ENCODE measurements at places on chromosomes 13 and 19.

- DNase-seq: no peak
Measured at GRCh38 chr13:48230541-48230940, 2.5 kb upstream of the ITM2B start.

- DNase-seq: peak; percentile 52
Measured at GRCh38 chr13:96053003-96053703, at the start of gene UGGT2. UGGT2 (minus strand) TSS chr13:96053401; CDS start chr13:96053312, 89 bp downstream.

GRCh38 chr19:16355293-16356043, 30.8 kb downstream of the KLF2 start:
- DNase-seq: no peak

DNA sequence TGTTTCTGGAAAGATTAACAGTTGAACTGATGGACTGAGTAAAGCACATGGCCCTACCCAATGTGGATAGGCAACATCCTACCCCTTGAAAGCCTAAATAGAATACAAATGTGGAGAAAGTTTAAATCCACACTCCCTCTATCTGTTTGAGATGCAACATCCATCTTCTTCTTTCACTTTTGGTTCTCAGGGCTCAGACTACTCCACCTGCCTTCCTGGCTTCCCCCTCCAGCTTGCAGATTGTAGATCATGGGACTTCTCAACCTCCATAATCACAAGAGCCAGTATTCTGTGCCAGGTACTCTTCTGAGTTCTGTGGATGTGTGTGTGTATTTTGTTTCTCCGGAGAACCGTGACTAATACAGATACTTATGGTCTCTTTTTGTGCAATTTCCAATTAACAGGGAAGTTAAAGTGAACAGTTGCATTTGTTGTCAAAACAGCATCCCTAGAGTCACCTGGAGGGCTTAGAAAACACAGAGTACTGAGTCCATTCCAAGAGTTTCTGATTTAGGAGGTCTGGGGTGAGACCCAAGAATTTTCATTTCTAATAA, 590.3 kb upstream of the MIR17HG start:
- DNase-seq: no peak

- DNase-seq: no peak
Measured at GRCh38 chr13:44259045-44260027, 114.3 kb upstream of the SERP2 start.

- no peak for DNase-seq
Measured at GRCh38 chr19:19443283-19443682, 37.8 kb downstream of the GATAD2A start.

GRCh38 chr13:57629821-57630235, 1.7 kb upstream of the PCDH17 start:
- DNase-seq: no peak

DNA sequence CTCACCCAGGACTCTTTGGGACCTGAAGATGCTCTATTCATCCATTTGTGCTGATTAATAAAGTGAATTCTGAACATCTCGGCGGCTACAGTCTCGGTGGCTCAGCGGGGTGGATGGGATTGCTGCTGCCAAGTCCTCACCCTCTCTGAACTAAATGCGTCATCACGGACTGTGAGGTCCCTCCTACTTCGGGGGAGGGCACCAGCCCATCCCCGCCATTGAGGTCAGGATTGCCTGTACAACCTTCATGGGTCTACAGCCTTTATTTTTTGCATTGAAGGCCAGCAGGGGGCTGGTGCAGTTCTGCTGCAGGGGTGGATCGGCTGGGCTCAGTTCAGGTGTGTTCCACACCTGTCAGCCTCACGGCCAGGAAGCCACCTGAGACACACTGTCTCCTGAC, 181.8 kb downstream of the COL4A1 start:
- no peak for DNase-seq

DNA sequence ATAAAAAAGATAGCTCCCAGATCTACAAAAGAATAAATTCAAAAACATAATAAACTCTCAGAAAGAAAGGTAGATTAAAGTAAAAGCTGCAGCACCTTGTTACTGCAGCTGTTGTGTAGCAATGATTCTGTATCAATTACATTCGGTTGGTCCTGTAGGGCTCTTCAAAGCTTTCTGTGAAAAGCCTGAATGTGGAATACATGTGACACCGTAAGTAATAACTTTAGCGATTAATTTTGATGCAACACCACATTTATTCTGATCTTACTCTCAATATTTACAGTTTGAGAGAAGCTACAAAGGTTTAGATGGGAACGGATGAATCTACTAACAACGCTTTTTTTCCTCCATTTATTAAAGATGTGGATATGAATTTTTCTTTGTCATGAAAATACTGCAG, 279.2 kb downstream of the DACH1 start:
- DNase-seq: no peak

GRCh38 chr19:10662384-10663251, 8.5 kb downstream of the ILF3 start:
- DNase-seq: no peak

- no peak for DNase-seq
Measured at GRCh38 chr13:26557051-26557392, 461 bp upstream of the WASF3 start.

GRCh38 chr13:23500849-23501248, 67.3 kb upstream of the SACS start:
- DNase-seq: peak; percentile 66

DNA sequence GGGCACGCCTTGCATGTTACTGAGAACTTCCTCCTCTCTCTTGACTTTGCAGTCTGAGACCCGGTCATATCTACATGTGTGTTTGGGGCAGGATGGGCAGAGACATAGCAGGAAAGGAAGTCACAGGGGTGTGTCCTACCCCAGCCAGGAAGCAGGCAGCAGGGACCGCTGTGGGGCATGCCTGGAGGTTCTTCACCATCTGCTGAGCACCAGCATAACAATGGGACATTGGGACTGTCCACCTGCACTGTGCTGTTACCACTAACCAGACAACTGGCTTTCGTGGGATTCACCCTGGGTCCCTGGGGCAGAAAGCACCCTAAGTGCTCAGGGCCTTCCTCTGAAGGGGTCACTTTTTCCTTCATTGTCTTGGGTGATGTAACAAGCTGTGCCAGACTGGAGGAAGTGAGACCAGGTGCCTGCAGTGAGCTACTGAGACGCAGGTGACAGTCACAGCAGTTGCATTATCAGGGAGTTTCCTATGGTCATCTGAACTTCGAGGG, 2.6 kb upstream of the HAUS5 start:
- no peak for DNase-seq

- DNase-seq: no peak
Measured at GRCh38 chr13:71789693-71790329, 77.2 kb downstream of the DACH1 start.

- no peak for DNase-seq
Measured at GRCh38 chr13:29472332-29472961, 123.0 kb downstream of the SLC7A1 start.

DNA sequence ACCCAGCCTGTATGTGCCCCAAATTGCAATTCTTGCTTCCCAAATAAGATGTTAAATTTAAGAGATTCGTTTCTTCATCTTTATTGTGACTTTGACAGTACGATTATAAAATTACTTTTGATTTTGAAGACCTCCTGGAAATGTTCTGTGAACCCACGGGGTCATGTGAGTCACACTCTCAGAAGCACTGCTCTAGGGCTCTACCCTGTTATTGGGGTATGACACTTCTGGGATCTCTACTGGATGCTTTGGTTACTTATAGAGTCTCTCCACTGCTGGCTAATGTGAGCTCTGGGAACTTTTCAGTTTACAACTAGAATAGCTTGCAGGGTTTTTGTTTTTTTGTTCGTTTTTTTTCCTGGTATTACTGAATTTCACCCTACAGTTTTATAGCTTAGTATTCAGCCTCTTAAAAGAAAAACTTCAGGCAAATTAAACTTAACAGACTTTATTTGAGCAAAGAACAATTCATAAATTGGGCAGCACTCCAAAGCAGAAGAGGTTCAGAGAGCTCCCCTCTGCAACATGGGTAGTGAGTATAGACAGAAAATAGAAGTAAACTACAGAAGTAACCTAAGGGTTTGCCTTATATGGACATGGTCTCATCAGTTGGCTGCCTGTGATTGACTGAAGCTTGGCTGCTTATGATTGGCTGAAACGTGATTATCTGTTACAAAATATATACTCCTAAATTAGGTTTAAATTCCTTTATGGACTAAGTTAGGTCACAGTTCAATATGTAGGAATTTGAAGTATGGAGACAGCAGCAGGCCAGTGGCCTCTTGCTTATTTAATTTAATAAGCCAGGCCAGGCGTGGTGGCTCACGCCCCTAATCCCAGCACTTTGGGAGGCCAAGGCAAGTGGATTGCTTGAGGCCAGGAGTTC, 28.5 kb upstream of the PSPC1 start:
- DNase-seq: no peak

- no peak for DNase-seq
Measured at GRCh38 chr13:105365831-105366230, 1169.6 kb downstream of the EFNB2 start.

- no peak for DNase-seq
Measured at GRCh38 chr19:33194886-33195644, 935 bp downstream of the LRP3 start.

- DNase-seq: no peak
Measured at GRCh38 chr13:99254830-99255229, 3.3 kb downstream of the GPR18 start.

- no peak for DNase-seq
Measured at GRCh38 chr13:99281811-99282263, 23.7 kb upstream of the GPR18 start.

- no peak for DNase-seq
Measured at GRCh38 chr13:20294497-20294896, 62.4 kb upstream of the GJB6 start.

- DNase-seq: no peak
Measured at GRCh38 chr13:29676941-29677452, 81.5 kb upstream of the SLC7A1 start.

- no peak for DNase-seq
Measured at GRCh38 chr13:61463024-61463423, 47.4 kb upstream of the PCDH20 start.

DNA sequence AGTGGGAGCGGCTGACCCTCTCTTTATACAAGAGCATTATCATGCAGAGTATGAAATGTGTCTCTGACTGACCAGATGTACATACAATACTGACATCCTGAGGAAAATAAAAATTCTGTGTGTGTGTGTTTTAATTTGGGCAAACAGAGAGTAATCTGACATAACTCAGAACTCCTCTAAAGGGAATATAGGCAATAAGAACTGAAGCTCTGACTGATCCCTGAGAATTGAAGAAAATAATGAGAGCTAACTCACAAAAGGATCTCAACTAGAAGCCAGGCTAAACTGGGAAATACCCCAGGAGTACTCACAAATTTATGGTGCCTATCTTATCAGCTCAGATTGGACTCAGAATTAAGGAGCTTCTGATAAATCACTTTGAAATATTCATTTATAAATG, 539.9 kb downstream of the OLFM4 start:
- DNase-seq: no peak

GRCh38 chr19:23481043-23481442, 85.8 kb upstream of the ZNF91 start:
- DNase-seq: no peak

DNA sequence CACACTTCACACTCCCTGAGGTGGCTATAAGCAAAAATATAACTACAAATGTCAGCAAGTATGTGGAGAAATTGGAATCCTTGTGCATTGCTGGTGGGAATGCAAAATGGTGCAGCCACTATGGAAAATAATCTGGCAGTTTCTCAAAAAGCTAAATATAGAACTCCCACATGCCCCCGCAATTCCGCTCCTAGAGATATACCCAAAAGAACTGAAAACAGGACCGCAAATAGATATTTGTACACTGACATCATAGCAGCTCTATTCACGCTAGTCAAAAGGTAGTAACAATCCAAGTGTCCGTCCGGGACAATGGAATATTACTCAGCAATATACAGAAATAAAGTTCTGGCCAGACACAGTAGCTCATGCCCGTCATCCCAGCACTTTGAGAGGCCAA, 31.5 kb upstream of the TPM4 start:
- DNase-seq: no peak

GRCh38 chr19:1811942-1812425, at the start of gene ATP8B3:
ATP8B3 (minus strand) TSS chr19:1812276; CDS start chr19:1811736, 540 bp downstream.
- no peak for DNase-seq

DNA sequence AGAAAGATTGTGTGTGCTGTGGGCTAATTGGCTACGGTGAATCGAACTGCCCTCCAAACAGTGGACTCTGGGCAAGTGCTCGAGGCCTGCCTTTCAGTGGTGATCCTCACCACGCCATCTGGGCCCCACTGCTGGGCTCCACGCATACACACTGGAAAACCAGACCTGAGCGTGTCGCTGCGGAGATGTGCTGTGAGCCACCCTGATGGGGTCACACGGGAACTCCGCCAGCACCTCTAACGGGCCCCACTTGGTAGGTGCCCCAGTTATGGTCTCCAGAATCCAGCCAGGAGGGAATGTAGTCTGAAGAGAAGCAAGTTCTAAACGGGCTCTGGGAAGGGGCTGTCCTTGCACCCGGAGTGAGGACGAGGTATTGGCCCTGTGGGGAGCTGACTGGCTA, 39.3 kb downstream of the C13orf46 start:
- no peak for DNase-seq

GRCh38 chr13:84917252-84917878, 881.9 kb downstream of the SLITRK6 start:
- no peak for DNase-seq

DNA sequence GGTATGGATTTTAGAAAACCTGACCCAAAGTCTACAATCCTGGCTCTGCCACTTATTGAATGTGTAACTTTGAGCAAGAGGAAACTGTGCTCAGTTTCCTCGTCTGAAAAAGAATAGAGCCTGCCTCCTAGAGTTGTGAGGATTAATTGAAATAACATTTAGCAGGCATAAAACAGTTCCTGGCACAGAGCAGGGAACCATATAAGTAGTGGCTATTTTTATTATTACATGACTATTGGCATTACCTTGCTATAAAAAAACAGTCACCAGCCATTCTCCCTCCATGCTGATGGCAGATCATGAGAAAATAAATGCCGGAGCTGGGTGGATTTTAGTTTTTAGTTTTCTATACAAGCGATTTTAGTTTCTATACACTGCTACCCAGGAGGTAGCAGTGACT, 5.8 kb downstream of the DOCK9 start:
- DNase-seq: no peak

GRCh38 chr19:38739440-38740256, 4.6 kb downstream of the CAPN12 start:
- no peak for DNase-seq

- no peak for DNase-seq
Measured at GRCh38 chr13:52348983-52349780, 56.8 kb downstream of the THSD1 start.

DNA sequence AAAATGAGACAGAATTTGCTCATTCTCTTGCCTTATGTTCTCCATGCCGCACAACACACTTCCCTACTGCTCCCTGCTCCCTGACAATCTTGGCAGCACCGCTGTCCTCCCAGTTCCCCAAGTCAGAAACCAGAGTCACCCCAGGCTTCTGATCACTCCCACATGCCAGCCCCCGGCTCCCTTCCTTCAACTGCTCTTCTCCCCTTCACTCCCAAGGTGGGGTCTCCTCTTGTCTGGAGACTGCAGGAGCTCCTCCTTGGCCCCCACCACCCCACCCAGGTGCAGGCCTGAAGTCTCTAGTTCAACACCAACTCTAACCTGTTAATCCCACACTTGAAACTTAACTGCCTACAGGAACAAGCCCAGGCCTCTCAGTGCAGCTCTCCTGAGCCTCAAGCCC, 16.8 kb upstream of the AKAP8 start:
- no peak for DNase-seq

All from HS-27A (cell line).